ENCODE measurements at places on chromosomes 2 and 18. TPM values are rescaled to one million over a fixed set of nuclear protein-coding genes. Genes with fewer than 3 reads are reported as not detected.

The ELOA2 gene
- total RNA-seq = not detected

The SPC25 gene
- 0.28 TPM for total RNA-seq

The PROM2 gene
- total RNA-seq = 0.28 TPM

The RAB6C gene
- not detected for total RNA-seq

The NMUR1 gene
- total RNA-seq = not detected

The LYG2 gene
- total RNA-seq = not detected

The GULP1 gene
- total RNA-seq = 70.3 TPM

The CCDC74A gene
- total RNA-seq = 11.5 TPM

All from smooth muscle cell of bladder (primary cell).